ENCODE measurements at places on chromosomes 13 and 19.

DNA sequence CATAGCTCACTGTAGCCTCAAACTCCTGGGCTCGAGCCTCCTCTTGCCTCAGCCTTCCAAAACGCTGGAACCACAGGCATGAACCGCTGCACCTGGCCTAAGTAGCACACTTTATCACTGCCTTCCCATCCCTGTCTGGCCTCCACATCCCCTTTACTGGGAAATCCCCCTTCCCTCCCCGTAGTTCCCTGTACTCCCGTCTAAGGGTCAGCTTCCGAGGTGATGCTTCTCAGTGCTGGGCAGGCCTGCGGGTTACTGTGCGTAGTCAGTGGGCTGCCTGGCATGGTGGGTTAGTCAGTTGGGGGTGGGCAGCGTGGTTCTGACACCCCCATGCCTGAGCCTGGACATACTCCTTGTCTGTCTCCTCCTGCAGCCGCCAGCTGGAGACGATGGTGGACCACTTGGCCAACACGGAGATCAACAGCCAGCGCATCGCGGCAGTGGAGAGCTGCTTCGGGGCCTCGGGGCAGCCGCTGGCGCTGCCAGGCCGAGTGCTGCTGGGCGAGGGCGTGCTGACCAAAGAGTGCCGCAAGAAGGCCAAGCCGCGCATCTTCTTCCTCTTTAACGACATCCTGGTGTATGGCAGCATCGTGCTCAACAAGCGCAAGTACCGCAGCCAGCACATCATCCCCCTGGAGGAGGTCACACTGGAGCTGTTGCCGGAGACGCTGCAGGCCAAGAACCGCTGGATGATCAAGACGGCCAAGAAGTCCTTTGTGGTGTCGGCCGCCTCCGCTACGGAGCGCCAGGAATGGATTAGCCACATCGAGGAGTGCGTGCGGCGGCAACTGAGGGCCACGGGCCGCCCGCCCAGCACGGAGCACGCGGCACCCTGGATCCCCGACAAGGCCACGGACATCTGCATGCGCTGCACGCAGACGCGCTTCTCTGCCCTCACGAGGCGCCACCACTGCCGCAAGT lies 8.4 kb downstream of the PLEKHF1 start:
- no peak for DNase-seq

DNA sequence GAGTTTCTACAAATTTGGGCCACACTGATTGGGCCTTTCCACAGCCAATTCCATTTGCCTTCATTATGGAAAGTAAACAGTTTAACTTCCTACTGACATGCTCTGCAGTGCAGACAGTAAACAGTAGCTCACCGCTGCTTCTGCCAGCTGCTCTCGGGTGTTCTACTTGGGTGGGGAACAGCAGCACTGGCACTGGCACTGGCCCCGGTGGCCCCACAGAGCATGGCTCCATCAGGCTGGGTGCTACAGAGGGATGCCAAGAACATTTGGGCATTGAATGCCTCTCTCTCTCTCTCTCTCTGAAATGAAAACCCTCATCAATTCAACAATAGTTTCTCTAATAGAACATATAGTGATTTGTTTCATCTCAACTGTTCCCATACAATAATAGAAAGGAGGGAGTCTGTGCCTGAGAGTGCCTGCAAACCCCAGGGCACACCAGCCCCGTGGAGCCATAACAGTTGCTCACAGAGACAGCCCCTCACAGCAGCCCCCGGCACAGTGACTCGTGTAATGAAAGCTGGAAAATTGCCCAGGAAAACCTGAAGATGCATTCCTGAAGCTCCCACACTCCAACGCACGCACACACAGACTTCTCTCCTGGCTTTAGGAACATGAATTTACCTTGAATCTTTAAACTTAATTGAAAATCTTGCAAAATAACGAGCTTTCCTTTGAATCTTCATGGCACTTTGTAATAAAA lies 38.2 kb upstream of the GJB6 start:
- no peak for DNase-seq

DNA sequence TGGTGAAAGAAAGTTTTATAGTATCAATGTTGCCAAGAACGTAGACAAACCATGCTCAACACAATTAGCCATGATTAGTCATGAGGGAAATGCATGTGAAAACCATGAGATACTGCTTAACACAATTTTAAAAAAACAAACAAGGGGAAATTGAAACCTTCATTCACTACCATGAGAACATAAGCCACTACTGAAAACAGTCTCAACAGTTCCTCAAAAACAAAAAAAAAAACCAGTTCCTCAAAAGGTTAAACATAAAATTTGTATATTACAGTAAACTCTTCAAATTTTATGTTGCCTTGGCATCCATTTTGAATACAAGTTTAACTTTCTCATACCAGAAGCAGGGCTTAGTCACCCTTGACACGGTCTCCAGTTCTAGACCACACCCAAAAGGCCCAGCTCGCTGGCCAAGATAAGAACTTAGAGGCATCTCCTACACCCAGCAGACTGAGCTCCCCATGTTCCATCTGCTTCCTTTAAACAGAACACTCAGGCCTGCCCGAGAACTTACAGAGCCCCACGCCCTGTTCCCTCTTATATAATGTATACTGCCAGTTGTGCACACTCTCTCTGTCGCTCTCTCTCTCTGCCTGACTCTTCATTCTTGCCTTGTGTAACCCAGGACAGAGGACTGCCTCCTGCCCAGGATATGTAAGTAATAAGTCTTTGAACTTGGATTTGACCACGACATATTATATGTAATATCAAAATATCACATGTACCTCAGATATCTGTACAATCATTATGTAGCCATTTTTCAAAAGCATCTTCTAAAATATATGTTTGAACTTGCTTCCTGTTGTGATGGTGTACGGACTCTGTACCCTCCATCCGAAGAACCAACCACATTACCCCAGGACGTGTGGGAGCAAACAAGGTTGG lies 67.4 kb downstream of the STK24 start:
- DNase-seq = peak; percentile 84

DNA sequence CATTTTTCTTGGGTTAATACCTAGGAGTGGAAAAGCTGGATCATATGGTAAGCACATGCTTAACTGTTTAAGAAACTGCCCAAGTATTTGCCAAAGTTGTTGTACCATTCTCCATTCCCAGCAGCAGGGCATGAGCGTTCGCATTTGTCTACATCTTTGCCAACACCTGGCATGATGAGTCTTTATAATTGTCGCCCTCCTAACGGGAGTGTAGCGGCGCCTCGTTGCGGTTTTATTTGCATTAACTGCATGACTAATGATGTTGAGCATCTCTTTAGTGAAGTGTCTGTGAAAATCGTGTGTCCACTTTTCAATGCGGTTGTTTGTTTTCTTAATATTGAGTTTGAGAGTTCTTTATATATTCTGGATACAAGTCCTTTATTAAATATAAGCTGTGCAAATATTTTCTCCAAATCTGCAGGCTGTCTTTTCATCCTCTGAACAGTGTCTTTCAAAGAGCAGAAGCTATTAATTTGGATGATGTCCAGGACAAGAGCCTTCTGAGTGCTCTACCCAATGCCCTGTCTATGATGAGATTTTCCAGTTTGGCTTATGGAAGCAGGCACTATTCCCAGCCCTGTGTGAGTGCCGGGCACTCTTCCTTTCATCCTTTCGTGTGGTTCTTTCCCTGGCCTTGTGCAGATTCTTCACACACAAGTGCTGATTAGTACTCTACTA lies 202.0 kb downstream of the FOXO1 start:
- DNase-seq = no peak

DNA sequence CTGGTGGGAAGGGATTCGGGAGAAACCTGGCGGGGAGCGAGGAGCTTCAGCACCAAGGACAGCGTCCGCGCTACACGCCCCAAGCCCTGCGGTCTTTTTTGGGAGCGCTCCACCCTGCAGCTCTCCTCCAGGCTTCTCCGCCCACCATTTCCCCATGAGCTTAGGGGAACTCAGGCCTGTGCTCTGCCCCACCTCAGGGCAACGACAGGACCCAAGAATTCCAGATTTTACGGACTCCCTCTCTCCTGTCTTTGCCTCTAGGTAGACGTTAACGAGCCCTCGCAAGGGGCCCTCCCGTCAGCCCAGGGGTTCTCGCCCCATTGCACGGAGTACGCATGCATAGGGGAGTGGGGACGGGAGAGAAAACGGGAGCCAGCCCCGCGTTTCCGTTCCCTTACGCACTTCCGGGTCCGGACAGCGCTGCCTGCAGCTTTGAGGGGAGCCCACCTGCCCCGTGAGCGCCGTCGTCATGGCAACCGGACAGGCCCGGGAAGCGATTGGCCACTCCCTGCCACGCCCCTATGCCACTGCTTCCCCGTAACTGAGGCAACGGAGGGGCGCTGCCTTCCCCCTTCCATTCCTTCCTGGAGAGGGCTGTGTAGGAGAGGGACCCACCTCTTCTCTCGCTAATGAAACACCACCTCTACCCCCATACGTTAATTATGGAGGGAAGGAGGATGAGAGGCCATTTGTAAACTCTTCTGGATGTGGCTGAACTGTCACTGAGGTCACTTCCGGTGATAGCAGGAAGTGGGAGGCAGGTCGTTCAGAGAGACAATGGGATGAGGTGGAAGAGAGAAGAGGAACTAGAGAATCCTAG lies 20.8 kb downstream of the NOVA2 start:
- DNase-seq = peak; percentile 30

DNA sequence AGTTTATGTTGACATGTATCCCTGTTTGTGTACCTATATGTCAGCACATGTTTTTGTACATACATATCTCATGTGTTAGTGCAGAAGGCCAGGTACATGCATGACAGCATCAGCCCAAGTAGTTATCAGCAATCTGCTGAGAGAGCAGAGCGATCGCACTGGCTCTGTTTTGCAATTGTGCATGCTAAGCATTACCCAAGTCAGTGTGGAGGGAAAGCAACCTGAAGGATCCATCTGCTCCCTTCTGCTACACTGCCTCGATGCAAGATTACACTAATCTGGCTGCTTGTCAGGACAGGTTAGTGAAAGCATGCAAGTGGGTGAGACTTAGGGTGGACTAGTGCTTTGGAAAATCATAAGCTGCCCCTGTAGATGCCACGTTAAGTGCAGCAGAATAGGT lies 211.8 kb downstream of the PCCA start:
- no peak for DNase-seq

DNA sequence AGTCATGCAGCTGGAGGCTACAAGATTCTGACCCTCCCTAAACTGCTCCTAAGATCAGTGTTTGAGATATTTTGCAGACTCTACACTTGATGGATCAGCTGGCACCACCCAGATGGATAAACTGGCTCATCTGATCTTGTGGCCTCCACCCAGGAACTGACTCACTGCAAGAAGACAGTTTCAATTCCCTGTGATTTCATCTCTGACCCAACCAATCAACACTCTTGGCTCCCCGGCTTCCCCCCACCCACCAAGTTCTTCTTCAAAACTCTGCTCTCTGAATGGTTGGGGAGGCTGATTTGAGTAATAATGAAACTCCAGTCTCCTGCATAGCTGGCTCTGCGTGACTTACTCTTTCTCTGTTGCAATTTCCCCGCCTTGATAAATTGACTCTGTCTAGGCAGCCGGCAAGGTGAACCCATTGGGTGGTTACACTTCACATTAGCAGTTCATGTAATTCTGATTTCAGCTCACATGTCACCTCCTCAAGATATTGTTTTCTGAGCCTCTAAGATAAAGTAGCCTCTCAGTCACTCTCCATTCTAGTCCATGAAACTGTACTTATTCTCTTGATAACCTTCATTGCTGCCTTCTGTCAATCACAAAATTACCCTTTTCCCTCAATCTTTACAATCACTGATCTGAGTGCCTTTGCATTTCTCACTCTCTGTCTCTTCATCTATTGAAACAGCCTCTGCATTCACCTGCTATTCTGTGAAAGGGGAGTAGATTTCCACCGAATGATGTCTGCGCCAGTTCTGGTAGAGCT lies 9.9 kb upstream of the FPR3 start:
- DNase-seq = peak; percentile 98

- peak; percentile 89 for DNase-seq
Measured at GRCh38 chr19:17778251-17778967, 16.5 kb upstream of the B3GNT3 start.

GRCh38 chr19:55362174-55362989 lies 678 bp downstream of the GARIN5B start:
- DNase-seq = no peak

- no peak for DNase-seq
Measured at GRCh38 chr13:83536941-83537340, 345.3 kb downstream of the SLITRK1 start.

GRCh38 chr13:75871059-75871458 lies 234.9 kb downstream of the LMO7 start:
- DNase-seq = no peak

All from inflammatory macrophage (primary cell).